Stimulated activated CD4-positive, alpha-beta T cell treated with anti-CD3 and anti-CD28 coated beads, Interleukin-15, amount 100 ng/mL, for 1 hour (primary cell): ENCODE measurements at places on chromosomes 11 and 22.

DNA sequence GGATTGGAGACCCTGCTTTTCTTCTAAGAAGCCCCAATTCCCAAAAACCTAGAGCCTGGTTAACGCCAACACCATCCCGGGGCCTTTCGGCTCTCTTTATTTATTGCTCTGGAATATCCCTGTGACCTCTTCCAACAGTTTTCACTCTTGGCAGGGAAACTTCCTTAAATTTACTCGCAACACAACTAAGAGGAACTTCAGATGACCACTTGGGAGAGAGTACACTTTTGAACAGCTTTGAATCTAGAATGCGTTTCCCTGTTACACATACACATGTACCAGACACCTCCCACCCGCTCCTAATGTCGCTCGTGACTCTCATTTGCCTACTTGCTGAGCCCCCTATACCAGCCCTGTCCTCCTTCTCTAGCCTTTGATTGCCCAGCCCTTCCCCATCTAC lies 19.4 kb downstream of the TUBA8 start:
- no peak for DNase-seq

DNA sequence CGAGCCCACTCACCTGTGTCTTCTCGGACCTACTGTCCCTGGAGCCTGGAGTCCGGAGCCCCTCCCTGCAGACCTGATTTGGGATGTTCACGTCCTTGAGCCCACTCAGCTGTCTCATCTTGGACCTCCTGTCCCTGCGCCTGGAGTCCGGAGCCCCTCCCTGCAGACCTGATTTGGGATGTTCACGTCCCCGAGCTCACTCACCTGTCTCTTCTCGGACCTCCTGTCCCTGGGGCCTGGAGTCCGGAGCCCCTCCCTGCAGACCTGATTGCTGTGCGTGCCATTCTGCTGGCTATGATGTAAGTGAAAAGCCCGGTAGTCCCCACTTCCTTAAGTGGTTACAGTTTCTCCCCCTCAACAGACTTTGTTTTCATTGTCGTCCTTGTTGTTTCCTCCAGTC lies 867.1 kb downstream of the BRD1 start:
- no peak for DNase-seq

GRCh38 chr11:123122852-123123251 lies 60.9 kb upstream of the HSPA8 start:
- DNase-seq: no peak

DNA sequence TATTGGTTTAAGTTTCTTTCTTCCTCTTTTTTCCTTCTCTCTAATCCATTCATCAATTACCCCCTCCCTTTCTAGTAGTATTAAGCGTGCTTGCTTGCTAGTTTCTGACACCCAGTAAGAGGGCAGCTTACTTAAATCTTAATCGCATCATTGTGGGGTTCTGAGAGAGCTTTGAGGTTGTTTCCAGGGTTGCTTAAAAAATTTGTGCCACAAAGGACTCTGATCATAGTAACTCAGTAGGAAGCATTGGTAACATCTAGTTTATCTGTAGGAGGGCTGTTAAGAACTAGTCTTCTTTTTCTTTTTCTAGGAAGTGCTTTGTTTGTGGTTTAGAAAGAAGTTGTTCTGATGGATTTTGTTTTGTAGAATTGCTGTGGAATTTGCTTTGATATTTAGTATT lies 45.3 kb downstream of the TMEM135 start:
- DNase-seq: no peak

GRCh38 chr11:134880788-134881187 lies 468.7 kb upstream of the B3GAT1 start:
- no peak for DNase-seq

DNA sequence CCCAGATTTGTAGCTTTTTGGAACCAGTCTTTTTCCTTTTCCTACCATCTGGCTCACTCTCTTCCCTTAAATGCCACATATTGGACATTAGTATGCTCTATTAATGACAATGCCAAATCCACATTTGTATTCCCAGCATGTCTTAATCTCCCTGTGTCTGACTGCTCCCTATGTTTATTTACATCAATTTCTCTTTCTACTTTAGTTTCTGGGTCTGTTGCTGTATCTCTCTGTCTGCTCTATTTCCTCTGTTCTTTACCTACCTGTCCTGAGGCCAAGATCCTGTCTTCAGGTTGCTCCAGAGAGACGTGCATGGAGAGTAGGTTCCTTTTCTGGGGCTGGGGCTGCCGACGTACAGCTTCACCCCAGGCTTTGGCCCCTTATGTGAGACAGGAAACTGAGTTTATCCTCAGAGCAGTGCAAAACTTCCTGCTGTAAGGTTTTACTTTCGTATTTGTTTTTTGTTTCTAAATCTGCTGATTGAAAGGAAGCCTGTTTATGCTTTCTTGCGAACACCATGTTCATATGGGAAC lies 25.6 kb downstream of the OR2AG2 start:
- no peak for DNase-seq

- DNase-seq: no peak
Observed at GRCh38 chr11:704781-705645, 1.0 kb upstream of the EPS8L2 start.

DNA sequence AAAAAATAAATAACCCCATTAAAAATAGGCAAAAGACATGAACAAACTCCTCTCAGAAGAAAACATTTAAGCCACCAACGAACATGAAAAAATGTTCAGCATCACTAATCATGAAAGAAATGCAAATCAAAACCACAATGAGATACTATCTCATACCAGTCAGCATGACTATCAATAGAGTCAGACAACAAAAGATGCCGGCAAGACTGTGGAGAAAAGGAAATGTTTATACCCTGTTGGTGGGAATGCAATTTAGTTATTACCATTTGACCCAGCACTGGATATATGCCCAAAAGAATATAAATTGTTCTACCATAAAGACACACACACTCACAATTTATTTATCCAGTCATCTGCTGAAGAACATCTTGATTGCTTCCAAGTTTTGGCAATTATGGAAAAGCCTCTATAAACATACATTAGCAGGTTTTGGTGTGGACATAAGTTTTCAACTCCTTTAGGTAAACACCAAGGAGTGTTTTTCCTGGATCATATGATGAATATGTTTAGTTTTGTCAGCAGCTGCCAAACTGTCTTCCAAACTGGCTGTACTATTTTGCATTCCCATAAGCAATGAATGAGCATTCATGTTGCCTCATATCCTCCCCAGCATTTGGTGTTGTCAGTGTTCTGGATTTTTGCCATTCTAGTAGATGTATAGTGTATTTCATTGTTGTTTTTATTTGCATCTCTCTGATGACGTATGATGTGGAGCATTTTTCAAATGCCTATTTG lies 28.0 kb downstream of the OR8D1 start:
- DNase-seq: no peak

GRCh38 chr22:19629331-19629719 lies 85.0 kb upstream of the SEPTIN5 start:
- no peak for DNase-seq

- DNase-seq: no peak
Observed at GRCh38 chr22:23181721-23182308, 1.5 kb downstream of the BCR start.

GRCh38 chr11:15123849-15124248 lies 9.1 kb downstream of the INSC start:
- DNase-seq: no peak

DNA sequence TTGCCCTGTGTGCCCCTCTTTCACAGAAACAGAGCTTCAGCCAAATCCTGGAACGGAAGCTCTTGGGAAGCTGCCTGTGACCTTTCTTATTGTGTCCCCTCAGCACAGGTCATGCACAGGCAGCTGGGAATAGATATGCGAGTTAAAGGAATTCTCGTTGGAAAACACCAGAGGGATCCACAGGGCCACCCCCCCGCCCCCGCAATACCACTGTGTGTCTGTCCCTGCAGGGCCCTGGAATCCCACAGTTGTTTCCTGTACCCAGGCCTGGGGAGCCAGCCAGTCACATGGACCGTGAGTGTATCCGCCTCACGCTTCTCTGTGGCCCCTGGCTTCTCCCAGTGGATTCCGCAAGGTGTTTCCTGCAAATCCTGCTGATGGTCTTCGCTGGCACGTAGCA lies 29.0 kb downstream of the TIMP3 start:
- no peak for DNase-seq
